Activated T-cell treated with anti-CD3 and anti-CD28 coated beads, Interleukin-2, amount 50 U/mL, for 48 hours (primary cell): ENCODE measurements at places on chromosomes 2 and 18.

DNA sequence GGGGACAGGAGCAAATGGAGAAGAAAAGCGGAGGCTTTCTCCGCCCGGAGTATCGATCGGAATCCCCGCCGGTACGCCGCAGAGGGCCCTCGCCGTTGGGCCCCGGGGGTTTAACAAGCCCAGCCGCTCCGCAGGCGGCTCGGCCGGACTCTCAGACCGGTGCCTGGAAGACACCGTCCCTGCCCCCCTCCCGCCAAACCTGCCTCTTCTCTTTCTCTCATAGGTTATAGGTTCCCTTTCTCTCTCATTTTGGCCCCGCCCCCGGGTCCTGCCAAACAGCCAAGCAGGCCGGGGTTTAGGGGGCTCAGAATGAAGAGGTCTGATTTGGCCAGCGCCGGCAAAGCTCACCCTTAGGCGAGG lies 4.4 kb downstream of the ONECUT2 start:
- DNase-seq: no peak

DNA sequence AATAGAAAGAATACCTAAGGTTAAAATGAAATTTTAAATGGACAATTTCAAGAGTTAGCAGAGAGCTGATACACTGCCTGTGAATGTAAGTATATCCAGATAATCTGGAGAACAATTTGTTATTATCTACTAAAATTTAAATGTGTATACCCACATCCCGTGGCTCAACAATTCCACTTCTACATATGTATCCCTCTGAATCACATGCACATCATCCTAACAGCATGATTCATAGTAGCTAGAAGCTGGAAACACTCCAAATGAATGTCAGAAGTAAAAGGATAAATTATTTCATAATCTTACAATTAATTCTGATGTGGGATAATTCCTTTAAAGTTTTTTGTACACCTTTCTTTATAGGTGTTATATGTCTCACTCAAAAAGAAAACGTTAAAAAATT lies 87.9 kb downstream of the CNTNAP5 start:
- DNase-seq: no peak

GRCh38 chr2:84906900-84907714 lies 1.7 kb downstream of the TMSB10 start:
- DNase-seq: peak; percentile 51

GRCh38 chr18:43620936-43621335 lies 343.6 kb upstream of the SYT4 start:
- DNase-seq: no peak

GRCh38 chr18:28588884-28589549 lies 412.1 kb upstream of the CDH2 start:
- DNase-seq: no peak

DNA sequence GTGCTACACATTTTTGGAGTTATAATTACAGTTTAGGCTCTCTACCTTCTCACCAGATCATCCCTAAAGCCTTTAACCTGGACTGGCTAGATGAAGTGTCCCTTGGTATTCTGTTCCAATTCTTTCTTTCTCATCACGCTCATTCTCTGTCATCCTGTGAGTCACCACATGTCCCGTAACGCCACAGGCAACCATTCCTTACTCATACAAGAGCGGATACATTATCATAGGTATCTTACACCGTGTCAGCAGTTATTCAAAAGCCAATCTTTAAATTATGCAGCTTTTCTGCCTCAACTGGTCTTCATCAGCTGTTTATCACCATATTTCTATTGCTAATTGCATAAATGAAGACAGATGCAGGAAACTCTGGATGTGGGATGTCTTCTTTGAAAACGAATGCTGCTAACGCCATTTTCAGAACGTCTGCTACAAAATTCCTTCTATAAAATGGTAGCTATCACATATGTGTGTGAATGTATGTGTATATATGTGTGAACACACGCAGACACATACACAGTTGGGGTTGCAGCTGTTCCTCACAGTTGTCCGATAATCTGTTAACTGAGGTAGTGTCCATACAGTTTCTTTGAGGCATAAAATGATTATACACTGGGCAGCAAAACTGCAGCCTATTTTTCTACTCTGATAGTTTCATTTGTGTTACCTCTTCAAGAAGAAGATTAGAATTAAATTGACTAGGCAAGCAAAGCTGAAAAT lies 47.9 kb downstream of the EML6 start:
- DNase-seq: no peak

GRCh38 chr2:15649561-15650255 lies 58.0 kb downstream of the DDX1 start:
- no peak for DNase-seq

- no peak for DNase-seq
Measured at GRCh38 chr2:226474131-226474530, 325.5 kb downstream of the IRS1 start.

DNA sequence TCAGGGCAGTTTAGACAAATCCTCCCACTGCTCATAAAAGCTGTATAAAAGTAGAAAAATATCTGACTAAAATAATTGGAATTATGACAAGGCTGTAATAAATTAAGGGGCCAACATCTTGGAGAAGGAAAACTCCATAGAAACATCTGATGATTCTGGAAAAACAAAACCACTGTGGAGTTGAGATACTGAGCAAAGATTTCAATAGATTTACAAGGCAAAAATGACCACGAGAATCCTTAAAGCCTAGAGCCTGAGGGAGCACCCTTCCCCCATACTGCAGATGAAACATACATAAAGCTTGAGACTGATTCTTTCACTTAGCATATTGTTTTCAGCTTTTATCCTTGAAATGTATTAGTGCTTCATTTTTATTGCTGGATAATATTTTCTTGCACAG lies 286.4 kb upstream of the MMADHC start:
- no peak for DNase-seq

DNA sequence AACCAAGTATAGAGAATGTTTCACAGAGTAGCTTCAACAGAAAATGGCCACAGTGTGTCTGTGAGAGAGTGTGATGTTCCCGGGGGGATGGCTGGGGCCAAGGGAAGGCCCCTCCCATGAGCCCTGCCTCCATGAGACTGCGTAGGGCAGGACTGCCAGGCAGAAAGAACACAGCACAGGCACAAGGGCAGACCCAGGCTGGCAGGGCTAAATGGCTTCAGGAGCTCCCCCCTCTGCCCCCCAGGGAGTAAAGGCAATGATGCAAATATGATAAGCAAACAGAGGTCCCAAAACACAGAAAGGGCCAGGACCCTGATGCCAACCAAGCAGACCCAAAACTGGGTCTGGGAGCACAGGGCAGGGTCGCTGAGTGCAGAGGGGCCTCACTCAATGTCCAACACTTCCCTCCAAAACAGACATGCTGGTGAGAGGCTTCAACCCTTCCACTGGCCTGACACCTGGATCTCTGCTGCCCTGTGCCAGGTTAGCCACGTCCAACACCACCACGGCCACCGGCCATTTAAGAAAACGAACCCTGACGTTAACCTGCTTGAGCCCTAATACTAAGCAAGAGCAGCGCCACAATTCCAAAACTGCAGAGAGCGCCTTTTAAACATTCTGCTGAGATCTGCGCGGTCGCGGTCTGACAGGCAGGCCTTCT lies 90.3 kb downstream of the HDAC4 start:
- peak; percentile 6 for DNase-seq

DNA sequence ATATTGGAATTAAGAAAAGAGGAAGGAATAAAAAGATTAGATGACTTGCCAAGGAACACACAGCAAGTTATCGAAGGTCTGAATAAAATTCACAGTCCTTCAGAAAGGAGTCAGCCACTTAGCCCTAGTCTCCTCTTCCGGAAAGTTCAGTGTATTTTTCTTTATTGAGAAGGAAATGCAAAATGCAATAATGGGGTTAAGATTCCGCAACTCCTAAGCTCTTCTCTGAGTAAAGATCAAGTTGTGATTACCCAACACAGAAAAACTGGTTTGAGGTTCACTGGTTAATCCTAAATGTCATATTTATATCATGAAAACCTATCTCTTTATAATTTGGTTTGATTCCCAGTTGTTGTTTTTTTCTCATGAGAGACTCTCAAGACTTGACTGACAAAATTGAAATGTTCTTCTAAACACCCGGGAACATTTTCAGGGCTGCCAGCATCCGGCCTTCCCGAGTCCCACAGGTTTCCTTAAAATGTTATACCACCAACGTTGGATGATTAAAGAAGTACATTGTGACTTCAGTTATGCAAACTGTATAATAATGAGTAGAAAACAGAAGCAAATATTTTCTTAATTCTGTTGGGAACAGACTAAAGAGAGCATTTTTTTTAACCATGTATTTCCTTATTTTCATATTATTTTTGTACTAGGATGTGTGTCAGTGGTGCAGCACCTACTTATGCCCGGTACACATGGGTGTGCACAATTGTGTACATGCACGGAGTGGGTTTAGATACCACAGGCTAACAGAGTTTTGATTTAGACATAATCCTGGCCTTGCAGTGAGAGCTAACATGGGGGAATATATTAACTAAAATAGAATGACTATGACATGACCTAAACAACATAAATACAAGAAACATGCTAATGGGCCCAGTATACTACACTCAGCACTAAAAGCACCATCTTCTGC lies 100.2 kb downstream of the STK39 start:
- DNase-seq: no peak

DNA sequence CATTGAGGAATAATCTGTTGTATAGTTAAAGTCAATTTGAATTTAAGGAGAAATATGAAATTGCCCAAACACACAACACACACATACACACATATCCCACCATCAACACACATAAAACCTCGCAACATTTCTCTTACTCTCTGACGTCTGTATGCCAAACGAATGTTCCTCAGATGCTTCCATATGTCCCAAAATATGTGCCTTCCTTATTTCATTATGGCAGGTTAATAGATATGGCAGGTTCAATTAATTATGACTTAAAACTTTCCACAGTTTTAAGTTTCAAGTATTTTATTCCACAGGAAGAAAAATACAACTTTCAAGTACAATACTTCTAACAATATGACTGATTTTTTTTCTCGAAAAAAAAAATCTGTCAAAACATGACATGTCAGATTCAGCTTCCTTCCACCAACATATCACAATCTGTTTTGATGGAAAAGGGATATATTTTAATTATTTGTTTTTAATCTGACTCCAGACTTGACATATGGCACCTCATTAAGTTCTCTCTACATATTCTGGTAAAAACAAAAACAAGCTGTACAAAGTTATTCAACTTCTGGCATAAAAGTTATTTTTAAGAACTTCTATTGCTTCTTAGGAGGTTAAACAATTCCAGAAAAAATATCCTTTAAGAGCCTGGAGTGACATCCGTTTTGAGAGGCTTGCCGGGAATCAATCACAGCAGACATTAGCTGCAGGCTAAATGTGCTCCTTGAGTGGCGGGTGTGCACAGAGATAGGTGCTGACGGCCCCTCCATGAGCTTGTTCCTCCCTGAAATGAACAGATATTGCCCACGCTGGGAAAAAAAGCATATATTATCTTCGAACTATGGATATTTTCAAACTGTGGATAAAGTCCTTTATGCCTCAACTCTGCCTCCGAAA lies 812.7 kb downstream of the DCDC2C start:
- DNase-seq: no peak

GRCh38 chr2:108139521-108139920 lies 100.2 kb upstream of the SULT1C3 start:
- no peak for DNase-seq

- no peak for DNase-seq
Measured at GRCh38 chr2:45585267-45585861, 25.7 kb downstream of the SRBD1 start.

GRCh38 chr18:9177031-9177430 lies 40.5 kb downstream of the ANKRD12 start:
- no peak for DNase-seq

DNA sequence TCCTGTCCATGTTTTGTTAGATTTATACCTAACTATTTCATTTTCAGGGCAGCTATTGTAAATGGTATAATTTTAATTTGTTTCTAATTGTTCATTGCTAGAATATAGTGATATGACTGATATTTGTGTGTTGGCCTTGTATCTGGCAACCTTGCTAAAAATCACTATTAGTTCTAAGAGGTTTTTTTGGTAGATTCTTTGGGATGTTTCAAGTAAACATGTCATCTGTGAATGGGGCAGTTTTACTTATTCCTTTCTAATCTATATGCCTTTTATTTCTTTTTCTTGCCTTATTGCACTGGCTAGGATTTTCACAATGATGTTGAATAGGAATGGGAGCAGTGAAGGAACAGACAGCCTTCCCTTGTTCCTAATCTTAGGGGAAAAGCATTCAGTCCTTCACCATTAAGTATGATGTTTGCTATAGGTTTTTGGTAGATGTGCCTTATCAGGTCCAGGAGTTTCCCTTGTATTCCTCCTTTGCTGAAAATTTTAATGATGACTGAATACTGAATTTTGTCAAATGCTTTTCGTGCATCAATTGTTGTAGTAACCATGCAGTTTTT lies 41.7 kb downstream of the SNORC start:
- DNase-seq: no peak
